Fibroblast of pulmonary artery (primary cell): ENCODE measurements at places on chromosomes 13 and 19.

GRCh38 chr19:1394252-1395193 lies 6.8 kb downstream of the GAMT start:
- no peak for DNase-seq

DNA sequence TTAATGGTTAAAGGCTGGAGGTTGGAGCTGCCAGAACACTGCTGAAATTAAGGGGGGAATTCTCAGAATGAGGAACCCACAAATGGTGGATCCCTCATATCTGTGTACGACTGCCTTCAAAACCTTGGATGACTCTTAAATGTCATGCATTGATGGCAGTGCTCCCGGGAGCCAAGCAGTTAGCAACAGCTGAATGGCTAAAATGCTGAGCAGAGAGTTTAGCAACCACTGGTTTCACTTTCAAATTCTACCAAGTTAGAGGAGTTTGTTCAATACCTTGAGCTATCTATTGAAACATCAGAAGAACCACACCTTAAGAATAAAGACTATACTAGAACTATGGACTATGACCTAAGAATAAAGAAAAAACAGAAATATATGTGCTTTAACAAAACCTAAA lies 41.4 kb downstream of the UQCRFS1 start:
- DNase-seq = no peak

DNA sequence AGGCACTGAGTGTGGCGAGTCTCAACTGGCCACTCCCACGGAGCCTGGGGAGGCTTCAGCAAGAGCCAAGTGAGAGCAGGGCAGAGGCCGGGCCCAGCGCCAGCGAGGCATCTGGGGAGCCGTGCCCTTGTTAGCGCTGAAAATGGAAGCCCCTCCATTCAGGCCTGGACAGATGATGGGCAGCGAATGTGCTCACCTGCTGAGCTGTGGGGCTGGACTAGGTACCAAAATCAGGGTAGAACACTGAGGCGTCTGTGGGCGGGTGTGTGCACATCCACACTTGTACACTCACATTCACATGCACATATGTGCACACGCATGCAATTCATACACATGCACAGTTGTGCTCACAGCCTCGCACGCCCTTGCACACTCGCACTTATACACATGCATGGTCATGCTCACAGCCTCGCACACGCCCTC lies 20.7 kb downstream of the NAXD start:
- DNase-seq = no peak

DNA sequence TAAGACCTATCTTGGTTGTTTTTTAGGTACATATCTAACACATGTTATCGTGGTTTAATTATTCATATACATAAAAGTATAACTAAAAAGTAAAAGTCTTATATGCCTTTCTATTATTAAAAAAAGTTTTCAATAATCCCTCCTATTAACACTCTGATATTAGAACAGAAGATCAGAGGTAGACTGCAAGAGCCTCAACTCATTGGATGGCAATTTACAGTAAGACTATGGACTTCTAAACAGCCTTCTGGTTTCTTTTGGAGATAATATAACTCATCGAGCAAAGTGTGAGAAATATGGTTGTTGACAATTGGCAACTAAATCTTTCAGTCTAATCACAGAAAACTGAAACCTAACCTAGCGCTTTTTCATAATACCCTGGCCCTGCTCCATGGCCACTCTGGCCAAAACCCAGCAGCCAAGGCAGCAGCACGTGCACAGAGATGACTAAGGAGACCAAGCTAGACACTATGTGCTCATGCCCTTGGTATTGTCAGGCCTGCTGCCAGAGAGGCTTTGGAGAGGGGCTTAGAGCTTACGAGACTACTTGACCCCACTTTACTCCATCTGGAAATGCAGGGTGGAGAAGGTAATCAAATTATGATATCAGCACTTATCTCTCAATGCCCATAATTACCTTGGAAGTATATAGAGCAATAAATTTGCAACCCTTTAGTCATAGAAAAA lies 40.6 kb upstream of the EEF1AKMT1 start:
- DNase-seq = peak; percentile 96

GRCh38 chr19:47012617-47013016 lies 7.0 kb upstream of the NPAS1 start:
- DNase-seq = no peak

GRCh38 chr19:294946-295686 lies 3.9 kb upstream of the PLPP2 start:
- peak; percentile 29 for DNase-seq

- DNase-seq = no peak
Measured at GRCh38 chr19:20669263-20669662, 7.9 kb upstream of the ZNF626 start.

DNA sequence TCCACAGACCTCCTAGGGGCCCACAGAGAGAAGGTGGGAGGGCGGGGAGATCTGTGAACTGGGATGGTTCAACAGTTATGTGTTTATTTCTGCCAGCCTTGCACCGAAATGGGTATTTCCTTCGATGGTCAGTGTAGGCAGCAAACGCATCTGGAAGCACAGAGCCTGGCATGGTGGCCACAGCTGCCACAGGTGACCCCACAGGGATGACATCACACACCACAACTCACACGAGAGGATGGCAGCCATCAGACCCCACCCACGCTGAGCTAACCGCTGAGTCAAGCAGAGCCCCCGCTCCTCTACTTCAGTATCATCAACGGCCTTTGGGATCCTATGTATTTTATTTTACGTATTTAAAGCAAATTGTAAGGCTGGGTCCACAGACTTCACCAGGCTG lies 37.4 kb downstream of the NAXD start:
- no peak for DNase-seq

- DNase-seq = peak; percentile 52
Measured at GRCh38 chr13:90270226-90270625, 1077.3 kb upstream of the MIR17HG start.

- DNase-seq = peak; percentile 58
Measured at GRCh38 chr19:18386543-18387271, 749 bp downstream of the GDF15 start.

DNA sequence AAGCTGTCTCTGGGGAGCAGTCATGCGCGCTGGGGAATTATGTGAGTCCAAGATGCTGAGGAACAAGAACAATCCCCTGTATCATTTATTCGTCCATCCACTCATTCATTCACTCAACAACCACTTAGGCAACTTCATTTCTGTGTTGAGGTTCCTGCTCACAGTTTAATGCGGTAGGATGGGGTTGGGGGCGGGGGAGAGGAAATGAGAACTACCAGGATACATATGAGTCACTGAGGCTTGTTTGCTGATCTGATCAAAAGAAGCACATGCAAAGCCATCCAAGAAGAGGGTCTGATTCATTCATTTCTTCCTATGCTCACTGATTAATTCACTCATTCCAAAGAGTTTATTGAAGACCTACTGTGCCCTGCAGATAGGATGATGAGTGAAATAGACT lies 20.9 kb downstream of the ZNF536 start:
- no peak for DNase-seq

DNA sequence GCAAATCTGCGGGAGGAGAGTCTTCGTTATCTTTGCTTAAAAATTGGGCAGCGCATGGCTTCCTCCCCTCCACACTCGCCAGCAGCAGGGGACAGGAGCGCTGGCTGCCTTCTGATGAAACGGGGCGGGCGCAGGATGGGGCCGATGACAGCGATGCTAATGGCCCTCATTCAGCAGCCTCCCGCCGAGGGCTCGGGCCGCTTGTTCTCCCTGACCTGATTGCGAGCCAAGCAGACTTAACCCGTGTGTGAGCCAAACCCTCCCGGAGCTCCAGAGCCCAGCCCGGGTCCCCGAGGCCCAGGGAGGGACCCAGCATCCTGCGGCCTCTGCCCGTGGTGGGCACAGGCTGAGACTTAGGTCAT lies 90.3 kb downstream of the KDM4B start:
- no peak for DNase-seq

- DNase-seq = peak; percentile 78
Measured at GRCh38 chr19:11159598-11160439, 4.2 kb upstream of the SPC24 start.

DNA sequence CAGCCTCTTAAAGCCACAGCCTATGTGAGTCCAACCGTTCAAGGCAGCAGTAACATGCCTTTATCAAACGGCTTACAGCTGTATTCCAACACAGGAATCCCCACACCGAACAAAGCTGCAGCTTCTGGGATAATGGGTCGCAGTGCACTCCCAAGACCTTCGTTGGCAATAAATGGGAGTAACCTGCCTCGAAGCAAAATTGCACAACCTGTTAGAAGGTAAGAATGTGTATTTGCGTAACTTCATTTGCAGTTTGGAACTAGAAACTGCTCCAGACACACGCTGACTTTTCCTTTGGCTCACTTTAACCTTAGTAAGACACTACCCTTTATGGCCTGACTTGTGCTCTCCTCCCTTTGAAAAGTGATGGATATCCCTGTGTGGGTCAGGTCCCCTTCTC lies 63.4 kb downstream of the SLAIN1 start:
- no peak for DNase-seq

DNA sequence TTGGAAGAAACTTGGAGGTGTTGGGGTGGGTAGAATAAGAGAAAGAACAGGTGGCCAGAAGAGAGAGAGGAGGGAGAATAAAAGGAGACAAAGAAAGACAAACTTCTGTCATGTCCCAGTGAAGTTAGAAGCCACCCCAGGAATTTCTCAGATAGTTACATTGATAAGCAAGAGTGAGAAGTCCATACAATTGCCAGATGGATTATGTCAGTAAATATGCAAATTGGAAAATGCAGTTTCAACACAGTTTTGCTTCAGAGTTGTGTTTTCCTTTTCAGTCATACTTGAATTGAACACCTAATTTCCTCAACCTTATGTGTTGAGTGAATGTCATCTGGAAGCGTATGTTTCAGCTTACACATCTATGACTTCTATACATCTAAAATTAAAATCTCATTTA lies 139.2 kb downstream of the RXFP2 start:
- DNase-seq = no peak

GRCh38 chr13:79725841-79726240 lies 244.9 kb downstream of the NDFIP2 start:
- no peak for DNase-seq

DNA sequence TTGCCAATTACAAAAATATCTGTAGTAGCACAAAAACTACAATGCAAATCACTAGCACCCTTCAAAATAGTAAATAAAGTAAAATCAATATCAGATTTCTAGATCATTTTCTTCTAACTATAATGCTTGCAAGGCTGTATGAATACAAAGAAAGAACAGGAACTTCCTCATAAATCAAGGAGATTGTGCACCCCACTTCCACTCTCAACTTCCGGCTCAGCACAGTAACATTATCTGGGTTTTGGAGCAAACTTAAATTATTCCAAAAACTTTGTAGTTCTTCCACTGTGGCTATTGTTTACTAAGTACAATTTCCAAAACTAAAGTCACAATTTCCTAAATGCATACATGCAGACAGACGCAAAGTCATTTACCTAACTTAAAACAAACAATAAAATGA lies 778.3 kb upstream of the SLC10A2 start:
- no peak for DNase-seq

DNA sequence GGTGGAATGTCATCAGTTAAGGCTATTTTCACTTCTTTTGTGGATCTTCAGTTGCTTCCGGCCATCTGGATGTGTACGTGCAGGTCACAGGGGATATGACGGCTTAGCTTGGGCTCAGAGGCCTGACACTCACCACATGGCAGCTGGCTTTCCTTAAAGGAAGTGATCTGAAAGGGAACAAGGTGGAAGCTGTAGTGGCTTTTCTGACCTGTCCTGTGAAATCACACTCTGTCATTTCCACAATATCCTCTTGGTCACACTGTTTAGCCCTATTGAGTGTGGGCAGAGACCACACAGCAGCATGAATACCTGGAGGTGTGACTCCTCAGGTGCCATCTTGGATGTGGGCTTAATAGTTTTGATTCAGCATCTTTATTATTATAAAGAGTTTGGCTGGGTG lies 4.5 kb upstream of the BAX start:
- no peak for DNase-seq

- no peak for DNase-seq
Measured at GRCh38 chr13:27541386-27541785, 78.9 kb downstream of the LNX2 start.

DNA sequence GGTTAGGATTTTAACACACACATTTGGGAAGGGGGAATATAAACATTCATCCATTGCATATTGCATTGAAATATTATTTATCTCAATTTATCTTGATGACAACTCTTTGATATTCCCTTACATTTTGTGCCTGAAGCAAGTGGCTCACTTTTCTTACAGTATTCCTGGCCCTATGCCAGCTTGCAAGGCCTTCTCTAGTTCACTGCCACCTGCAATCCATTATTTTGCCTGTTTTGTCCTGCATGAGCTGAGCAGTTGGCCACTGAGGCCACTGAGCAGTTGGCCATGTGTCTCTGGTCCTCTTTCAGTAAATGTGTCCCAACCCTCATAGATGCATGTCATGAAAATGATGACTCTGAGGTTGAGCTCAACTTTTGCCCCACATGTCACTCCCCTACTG lies 49.8 kb downstream of the CBY2 start:
- DNase-seq = no peak

DNA sequence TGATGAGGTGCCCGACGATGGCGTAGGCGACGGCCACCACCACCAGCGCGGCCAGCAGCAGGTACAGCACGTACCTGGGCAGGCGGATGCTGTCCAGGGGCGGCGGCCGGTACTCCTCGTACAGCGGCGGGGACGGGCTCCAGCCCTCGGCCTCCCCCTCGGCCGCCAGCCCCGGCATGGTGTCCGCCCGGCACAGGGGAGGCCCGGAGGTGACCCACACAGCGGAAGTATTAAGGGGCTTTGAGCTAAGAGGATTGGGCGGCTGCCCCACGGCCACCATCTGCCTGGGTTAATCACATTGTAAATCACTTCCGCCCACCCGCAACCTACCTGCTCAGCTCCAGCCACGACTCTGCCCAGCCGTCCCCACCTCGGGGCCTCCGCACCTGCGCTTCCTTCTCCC lies at the start of gene SMIM44:
Gene SMIM44, minus strand, starts transcription at position 216 of the 403 bp plus-strand sequence. Its CDS starts 38 bp downstream, at position 178.
- no peak for DNase-seq

GRCh38 chr13:102900193-102900608 lies 54.4 kb downstream of the ERCC5 start:
- DNase-seq = no peak

- DNase-seq = peak; percentile 81
Measured at GRCh38 chr13:94784066-94784465, 71.7 kb upstream of the SOX21 start.

- DNase-seq = no peak
Measured at GRCh38 chr19:48961051-48961649, 4.0 kb upstream of the FTL start.
